Regular cardiac myocyte (primary cell): ENCODE measurements at places on chromosomes 4 and X. TPM values are rescaled to one million over a fixed set of nuclear protein-coding genes. Genes with fewer than 3 reads are reported as not detected.

NPY2R gene
- under 0.01 TPM in 1 of 2 replicates, not detected in the other for total RNA-seq

ADAMTS3 gene
- total RNA-seq = 2.7 and 5.4 TPM in 2 replicates

ARMCX1 gene
- total RNA-seq = 45.4 and 63.1 TPM in 2 replicates

ATP8A1 gene
- total RNA-seq = 0.19 and 1.1 TPM in 2 replicates

MAGEE1 gene
- total RNA-seq = 0.96 and 1.4 TPM in 2 replicates

NSUN7 gene
- under 0.01 TPM in 1 of 2 replicates, not detected in the other for total RNA-seq

DCAF8L1 gene
- not detected in 2 replicates for total RNA-seq

GAGE12J gene
- total RNA-seq = not detected in 2 replicates

ZMYM3 gene
- 11.3 and 13.5 TPM in 2 replicates for total RNA-seq

BTC gene
- total RNA-seq = under 0.01 and 0.28 TPM in 2 replicates

PARM1 gene
- 0.38 and 0.56 TPM in 2 replicates for total RNA-seq

LANCL3 gene
- total RNA-seq = 0.28 and 0.38 TPM in 2 replicates

ELF4 gene
- 5.4 and 7.9 TPM in 2 replicates for total RNA-seq

TRIM61 gene
- total RNA-seq = 1.5 and 4.5 TPM in 2 replicates

PLS3 gene
- total RNA-seq = 584 and 611 TPM in 2 replicates

SPANXD gene
- total RNA-seq = not detected in 2 replicates

SUPT20HL1 gene
- total RNA-seq = under 0.01 TPM in 1 of 2 replicates, not detected in the other

SLC10A3 gene
- total RNA-seq = 20.3 and 26.8 TPM in 2 replicates

IL3RA gene
- total RNA-seq = 0.19 TPM in 1 of 2 replicates, not detected in the other

ENOPH1 gene
- total RNA-seq = 55.2 and 73.6 TPM in 2 replicates

PNPLA4 gene
- total RNA-seq = 10.4 and 12.5 TPM in 2 replicates

MID2 gene
- 7.7 and 22.3 TPM in 2 replicates for total RNA-seq

PABPC1L2A gene
- not detected in 2 replicates for total RNA-seq

SH3D19 gene
- 13.4 and 19.2 TPM in 2 replicates for total RNA-seq

SLITRK2 gene
- total RNA-seq = not detected in 2 replicates

GPR34 gene
- total RNA-seq = not detected in 2 replicates

RAB9B gene
- total RNA-seq = 0.96 and 2.0 TPM in 2 replicates

XIAP gene
- total RNA-seq = 38.5 and 44.3 TPM in 2 replicates

SEPTIN6 gene
- 13.0 and 17.5 TPM in 2 replicates for total RNA-seq

CDX4 gene
- total RNA-seq = not detected in 2 replicates

TEX13C gene
- not detected in 2 replicates for total RNA-seq
